ENCODE measurements at places on chromosomes 4 and X.

DNA sequence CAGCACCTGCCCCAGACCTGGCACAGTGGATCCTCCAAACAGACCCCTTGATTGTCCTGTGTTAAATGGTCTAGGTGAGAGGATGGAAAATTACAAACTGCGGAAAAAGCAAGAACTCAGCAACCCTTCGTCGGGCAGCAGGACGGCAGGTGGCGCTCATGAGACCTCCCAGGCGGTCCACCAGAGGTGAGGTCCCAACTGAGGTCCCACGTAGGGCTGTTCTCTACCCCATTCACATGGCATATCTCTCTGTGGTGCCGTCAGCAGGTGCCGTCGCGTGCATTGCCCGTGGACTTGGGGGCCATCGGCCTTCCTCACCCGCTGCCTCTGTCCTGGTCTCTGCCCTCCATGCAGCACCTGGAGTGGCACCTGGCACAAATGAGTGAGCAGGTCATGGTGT is 88.2 kb downstream of the CRMP1 start:
- DNase-seq = no peak

DNA sequence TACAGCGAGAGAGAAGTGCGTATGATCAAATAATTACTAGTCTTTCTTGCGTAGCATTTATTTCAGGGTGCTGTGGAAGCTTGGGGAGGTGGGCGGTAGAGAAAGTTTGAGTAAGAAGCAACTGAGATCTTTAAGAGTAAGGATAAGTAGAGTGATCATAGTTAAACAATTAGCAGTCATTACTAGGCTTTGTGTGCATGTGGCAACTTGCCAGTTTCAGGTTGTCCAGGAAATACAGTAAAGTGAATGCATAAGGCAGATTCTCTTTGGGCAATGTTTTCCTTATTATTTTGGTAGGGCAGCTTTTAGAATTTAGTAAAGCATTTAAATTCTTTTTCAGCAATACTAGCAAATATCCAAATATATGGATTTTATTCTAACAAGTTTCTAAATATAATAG is 57.0 kb downstream of the HPGDS start:
- no peak for DNase-seq

DNA sequence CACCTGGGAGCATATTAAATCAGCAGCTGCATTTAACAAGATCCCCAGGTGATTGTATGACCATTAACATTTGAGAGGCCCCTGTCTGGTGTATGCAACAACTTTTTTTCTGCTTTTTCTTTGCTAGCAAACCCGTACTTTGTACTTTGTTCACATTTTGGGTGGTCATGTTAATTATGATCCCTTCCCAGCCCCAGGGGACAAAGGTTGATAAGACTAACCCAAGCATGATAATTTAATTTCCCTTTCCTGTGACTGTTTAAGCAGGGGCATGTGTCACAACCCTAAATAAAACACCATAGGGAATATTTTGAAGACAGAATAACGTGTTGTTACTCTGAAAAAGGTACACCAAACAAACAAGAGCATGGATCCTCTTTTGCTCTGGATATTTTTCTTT is 332.0 kb downstream of the PCDH18 start:
- DNase-seq = no peak

- DNase-seq = no peak
Observed at GRCh38 chr4:88230969-88231771, 53.2 kb downstream of the PPM1K start.

DNA sequence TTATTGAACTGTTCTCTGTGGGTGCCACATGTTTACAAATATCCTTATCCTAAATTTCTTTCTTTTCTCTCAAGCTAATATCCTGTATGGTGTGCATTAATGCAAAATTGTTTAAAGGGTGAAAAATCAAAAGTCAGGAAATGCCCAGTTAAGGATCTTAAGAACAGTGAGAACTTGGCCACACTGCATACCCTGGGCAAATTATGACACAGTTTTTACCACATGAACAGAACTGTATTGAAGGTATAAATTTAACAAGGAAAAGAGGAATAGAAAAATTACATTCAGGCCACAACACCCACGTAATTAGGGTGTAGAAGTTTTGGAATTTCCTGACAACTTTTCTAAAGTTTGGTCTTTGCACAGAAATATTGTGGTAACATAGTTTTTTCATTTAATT is 94.4 kb upstream of the HCCS start:
- DNase-seq = no peak

Data from GM13977 (cell line).